ENCODE measurements at places on chromosomes 11 and 22.
A peak's percentile ranks its signal among the peaks of the same experiment; 100 is the strongest.

GRCh38 chr22:19005905-19006304 is 69.8 kb upstream of the PRODH start:
- DNase-seq, result no peak

DNA sequence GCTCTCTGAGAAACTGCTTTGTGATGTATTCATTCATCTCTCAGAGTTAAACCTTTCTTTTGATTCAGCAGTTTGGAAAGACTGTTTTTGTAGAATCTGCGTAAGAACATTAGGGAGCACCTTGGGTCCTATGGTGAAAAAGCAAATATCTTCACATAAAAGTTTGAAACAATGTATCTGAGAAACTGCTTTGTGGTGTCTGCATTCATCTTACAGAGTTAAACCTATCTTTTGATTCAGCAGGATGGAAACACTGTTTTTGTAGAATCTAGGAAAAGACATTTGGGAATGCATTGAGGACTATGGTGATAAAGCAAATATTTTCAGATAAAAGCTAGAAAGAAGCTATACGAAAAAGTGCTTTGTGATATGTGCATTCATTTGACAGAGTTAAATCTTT is 361.3 kb downstream of the OR4C45 start:
- no peak for DNase-seq

DNA sequence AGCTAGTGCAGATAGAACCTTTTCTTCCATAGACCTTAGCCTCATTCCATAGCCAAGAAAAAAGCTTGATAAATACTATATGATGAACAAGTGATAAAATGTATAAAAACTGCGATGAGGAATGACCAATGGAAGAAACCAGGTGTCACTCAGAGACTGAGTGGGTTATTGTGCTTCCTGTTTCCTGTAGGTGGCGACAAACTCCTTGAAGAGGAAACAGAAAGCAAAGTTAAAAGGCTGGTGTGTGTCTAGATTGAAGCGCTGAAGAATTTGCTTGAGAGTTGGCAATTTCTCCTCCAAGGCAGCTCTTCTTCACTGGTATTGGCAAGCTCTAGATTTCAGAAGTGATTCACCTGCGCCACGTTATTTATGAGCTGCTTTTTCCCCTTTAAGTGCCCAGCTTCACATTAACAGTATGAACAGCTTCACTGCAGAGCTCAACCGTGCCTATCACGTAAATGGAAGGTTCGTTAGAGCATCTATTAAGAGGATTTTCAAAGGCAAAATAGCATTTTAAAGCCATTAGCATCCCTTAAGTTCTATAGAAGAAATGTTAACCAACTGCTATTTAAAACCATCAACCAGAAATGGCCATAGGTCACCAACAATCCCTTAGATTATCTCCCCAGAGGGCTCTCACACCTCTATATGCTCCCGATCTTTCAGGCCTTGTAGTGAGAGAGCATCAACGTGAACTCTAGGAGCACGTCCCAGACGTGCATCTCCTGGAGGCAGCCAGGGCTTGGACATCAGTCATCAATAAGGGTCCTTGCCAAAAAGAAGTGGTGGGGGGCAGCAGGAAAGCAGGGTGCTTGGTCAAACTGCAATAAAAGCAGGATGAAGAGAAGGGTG is 179.4 kb downstream of the CADM1 start:
- DNase-seq, result peak; percentile 57

DNA sequence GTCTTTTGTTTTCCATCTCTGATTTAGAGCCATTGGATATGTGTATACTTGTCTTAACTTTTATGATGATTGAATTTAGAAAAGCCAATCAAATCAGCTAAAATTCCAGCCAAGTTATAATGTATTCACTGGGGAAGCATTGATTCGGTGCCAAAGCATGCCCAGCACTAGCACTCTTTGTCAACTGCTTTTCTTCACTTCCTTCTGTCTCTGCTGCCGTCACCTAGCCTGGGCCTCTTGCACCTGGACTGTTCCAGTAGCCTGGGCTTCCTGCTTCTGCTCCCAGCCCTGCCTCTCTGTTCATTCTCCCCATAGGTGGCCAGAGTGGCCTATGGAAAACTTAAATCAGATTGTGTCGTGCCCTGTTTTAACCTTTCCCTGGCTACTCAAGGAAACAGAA is 80.7 kb downstream of the NAV2 start:
- no peak for DNase-seq

GRCh38 chr11:69627551-69627950 is 13.4 kb upstream of the CCND1 start:
- no peak for DNase-seq

DNA sequence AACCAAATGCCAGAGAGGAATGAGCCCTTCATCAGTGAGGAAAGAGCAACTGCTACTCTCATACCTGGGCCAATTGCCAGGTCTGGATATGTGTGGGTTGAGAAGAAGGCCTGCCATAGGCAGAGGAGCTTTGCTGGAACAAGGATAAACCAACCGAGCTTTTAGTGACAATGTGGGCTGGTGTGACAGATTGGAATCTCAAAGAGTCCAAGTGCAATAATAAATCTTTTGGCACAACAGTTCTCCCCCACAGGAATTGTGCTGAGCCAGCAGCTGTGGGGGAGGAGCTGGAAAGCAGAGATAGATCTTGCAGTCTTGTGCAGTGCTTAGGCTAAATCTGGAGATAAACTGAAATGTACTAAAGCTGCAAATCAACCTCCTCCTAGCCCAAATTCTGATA is 79.4 kb upstream of the ISX start:
- DNase-seq, result no peak

DNA sequence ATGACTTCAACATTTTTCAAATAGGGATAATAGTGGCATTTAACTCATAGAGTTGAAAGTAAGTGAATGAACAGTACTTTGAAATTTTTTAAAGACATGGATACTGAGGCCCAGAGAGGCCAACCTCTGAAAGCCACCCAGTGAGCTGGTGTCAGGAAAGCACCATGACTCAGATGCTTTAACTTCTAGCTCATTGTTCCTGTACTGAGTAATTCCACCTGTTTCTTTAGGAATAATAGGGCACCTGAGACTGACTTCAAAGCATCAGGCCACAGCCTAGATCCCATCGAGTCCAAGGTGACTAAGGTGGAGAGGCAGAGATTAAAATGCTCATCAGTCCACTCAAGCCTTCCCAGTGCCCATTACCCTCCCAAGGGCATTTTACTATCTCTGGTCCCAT is 491.8 kb upstream of the TENM4 start:
- DNase-seq, result no peak

GRCh38 chr22:41000941-41001721 is 50.0 kb downstream of the RBX1 start:
- no peak for DNase-seq

DNA sequence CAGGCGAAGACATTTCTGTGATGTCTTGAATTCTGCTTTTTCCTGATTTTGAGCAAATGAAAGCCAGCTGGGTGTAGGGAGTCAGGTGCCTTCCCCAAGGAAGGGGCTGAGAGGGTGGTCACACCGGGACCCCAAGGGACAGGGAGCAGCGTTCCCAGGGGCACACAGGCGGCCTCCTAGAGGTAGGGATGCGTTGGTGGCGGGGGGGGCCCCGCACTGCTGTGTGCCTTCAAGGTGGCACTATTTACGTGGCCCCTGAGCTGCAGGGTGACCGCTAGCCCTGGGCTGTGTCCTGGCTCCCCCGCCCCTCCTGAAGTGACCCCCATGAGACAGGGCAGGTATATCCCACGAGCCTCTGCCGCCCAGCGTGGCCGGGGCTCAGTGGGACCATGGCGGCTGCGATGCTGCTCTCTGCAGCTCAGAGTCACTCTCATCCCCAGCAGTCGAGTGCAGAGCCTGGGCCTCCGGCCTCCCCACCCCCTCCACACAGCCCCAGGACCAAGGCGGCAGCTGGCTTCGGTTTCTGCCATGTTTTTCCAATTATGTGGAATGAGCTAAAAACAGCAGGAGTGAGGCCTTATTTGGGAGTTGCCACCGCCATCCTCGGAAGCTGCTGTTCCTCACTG is 60.9 kb downstream of the LRP5 start:
- no peak for DNase-seq

DNA sequence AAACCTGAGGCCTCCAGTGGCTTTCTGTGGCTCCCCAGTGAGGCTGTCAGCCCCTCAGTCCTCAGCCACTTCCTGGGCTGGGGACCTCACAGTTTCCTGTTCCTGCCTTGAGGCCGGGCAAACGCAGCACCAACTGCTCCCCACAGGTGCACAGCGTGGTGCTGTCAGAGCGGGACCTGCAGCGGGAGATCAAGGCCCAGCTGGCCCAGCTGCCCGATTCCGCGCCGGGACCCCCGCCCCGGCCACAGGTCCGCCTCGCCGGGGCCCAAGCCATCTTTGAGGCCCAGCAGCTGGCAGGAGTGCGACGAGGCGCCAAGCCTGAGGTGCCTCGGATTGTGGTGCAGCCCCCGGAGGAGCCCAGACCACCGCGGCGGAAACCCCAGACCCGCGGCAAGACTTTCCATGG is 5.4 kb downstream of the TBC1D10C start:
- DNase-seq, result no peak

DNA sequence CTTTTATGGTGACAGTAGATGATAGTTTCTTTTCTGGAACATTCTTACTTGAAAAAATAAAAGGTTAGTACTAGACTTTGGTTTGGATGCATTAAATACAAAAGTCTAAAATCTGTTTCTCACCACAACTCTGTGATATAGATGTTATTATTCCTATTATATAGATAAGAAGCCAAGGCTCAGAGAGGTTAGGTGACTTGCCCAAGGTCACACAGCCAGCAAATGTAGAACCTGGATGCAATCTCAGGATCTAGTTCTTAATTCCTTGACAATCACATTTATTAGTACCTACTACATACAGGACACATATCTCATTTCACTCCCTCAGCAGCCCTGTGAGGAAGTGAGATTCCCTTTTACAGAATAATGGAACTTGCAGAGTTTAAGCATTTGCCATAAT is 26.3 kb upstream of the SMCO4 start:
- DNase-seq, result no peak

DNA sequence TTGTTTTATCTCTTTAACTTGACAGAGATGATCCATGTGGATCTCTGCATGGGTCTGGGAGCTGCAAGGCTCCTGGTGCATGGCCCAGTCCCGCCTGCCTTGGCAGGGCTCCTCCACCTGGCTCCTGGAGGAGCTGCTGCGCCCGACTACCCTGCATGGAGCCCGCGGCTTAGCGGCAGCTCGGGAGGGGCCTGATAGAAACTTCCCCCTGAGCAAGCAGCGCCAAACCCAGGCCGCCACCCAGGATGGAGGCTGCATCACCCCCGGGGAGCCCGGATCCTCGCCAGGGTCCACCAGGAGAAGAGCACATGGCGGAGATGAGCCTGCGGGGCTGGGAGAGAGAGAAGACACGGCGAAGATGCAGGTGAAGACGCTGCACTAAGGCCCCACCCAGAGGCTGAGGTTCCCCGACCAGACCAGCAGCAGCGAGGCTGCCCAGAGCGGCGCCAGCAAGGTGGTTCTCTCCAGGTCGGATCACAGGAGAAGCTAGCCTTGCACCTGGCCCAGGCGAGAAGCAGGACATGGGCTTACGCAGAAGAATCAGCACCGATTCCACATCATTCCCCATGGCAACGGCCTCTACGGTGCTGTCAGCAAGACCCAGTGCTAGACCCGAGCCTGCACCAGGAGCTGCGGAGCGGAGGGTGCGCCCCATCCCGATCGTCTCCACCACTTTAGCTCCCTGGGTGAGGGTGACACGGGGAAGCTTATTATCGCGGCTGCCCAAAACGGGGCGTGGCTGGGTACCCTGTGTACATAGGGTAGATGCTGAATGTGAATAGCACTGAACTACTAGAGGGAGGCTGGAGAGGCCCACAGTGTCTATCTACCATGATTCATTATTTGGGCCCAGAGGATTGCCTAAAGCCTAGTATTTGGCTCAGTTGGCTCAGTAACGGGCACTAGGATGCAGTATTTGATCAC is 41.3 kb upstream of the VPREB1 start:
- no peak for DNase-seq

Measured in HT-29 (cell line).